ENCODE measurements at places on chromosomes 11 and 22.

DNA sequence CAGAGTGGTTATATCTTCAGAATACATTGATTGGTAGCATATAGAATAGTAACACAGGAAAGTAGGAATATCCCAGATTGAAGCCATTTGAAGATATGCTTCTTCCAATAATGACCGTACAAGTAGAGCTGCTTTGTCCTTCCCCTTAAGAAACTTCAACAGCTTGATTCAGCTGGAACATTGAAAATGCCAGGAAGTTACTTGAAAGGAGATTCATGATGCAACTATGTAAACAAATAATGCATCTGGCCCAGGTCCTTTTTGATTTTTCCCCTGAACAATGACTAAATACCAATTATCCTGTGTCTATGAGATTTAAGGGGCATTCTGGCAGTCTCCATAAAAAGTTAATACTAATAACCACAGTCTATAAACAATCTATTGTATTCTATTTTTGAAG, 3.0 kb downstream of the DKK3 start:
- no peak for DNase-seq

- DNase-seq, result no peak
Measured at GRCh38 chr11:15947681-15948648, 408.4 kb downstream of the SOX6 start.

GRCh38 chr11:92340839-92341238, 116.2 kb downstream of the FAT3 start:
- DNase-seq, result no peak

- DNase-seq, result no peak
Measured at GRCh38 chr11:2093575-2094353, 45.4 kb downstream of the IGF2 start.

DNA sequence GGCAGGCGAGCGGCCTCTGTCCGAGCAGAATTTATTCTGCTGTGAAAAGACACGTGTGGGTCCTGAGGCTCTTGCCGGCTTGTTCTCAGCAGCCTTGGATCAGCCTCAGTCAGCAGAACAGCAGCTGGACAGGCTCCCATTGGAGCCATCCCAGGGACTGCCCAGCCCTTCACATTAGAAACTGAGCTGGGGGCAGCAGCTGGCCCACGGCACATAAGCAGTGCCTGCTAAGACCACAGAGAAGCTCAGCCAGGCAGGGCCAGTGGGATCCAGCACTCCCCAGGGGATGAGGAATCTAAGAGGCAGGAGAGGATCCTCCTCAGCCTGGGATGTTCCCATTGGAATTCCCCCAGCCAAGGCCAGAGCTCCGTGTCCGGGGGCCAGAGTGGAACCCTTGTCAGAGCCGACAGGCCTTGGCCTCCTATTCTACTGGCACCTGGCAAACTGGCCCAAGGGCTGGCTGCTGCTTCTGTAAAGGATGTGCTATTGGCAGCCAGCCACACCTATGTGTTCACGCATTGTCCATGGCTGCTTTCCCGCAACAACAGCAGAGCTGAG, 18.2 kb downstream of the RTN4R start:
- DNase-seq, result no peak

DNA sequence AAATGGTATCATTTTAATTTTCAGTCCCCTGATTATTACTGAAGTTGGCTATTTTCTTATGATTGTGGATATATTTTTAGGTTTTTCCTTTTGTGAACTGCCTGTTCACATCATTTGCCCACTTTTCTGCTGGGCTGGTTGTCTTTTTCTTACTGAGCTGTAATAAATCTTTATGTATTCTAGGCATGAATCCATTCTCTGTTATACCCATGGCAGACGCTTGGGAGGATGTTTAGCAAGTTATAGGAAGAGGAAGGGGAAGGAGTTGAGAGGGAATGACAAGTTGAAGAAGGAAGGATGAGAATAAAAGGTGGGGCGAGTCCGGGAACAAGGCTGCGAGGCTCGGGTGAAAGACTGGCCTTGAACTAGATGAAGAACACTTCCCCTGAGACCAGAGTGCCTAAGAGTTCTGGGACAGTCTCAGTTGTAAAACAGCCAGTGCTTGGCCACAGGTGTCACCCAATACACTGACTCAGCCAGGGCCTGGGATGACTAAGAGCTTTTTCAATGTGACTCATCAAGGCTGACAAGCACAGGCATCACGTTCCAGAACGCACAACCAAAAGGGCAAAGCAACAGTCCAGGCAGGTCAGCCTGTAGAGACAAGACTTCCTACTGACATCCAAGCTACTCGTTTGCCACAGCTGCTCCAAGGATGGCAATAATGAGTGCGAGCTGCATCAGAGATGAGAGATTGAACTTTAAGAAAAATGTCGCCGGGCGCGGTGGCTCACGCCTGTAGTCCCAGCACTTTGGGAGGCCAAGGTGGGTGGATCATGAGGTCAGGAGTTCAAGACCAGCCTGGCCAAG, 35.2 kb downstream of the LRFN4 start:
- DNase-seq, result peak; percentile 96

GRCh38 chr11:38305682-38306081, 1707.6 kb upstream of the RAG2 start:
- no peak for DNase-seq

- DNase-seq, result no peak
Measured at GRCh38 chr11:33479231-33479630, 221.4 kb downstream of the C11orf91 start.

- no peak for DNase-seq
Measured at GRCh38 chr11:104343578-104343977, 179.6 kb upstream of the PDGFD start.

- DNase-seq, result no peak
Measured at GRCh38 chr22:48238284-48238915, 1476.0 kb downstream of the TBC1D22A start.

DNA sequence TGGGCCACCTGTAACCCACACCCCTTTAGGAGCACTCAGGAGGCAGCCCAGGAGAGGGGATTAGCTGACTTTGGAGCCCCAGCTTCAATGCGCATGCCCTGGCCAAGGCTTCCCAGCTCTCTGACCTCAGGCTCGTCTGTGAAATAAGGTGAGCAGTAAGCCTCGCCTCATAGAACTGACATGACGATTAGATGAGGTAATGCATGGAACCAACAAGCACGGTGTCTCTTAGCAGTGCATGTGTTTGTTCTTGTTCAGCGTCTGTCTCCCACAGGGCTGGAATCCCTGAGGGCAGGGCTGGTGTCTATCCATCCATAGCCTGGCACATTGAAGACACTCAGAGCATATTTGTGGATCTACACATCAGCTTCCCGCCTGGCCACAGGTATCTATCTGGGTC, 415.4 kb downstream of the MN1 start:
- peak; percentile 94 for DNase-seq

DNA sequence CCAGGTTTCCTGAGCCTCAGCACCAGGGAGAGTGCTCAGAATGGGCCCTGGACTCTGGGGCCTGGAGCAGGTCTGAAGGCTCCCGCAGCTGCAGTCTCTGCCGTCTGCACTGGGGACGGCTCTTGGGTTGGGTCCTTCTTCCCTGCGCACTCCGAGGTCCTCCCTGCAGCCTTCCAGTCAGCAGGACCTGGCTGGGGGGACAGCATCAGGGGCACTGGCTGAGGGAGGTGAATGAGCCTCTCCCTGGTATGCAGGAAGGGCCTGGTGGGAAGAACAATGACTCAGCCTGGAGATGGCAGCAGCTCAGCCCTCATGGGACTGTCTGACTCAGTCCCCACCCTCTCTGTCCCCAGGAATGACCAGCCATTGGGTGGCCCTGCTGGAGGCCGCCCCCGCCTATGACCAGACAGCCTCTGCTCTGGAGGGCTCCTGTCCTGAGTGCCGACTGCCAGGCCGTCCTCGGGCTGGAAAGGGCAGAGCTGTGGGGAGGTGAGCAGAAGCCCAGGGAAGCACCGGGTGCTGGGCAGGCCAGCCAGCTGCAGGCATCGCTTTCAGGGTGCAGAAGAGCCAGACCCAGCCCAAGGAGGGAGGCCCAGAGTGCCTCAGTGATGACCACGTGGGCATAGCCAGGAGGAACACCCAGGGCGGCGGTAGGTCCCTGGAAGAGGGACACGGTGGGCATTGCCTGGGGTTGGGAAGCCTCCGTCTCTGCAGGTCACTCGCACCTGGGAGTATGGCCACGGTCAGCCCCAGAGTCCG, 455.0 kb downstream of the BRD1 start:
- DNase-seq, result no peak

- DNase-seq, result no peak
Measured at GRCh38 chr11:41982975-41983374, 523.5 kb upstream of the LRRC4C start.

DNA sequence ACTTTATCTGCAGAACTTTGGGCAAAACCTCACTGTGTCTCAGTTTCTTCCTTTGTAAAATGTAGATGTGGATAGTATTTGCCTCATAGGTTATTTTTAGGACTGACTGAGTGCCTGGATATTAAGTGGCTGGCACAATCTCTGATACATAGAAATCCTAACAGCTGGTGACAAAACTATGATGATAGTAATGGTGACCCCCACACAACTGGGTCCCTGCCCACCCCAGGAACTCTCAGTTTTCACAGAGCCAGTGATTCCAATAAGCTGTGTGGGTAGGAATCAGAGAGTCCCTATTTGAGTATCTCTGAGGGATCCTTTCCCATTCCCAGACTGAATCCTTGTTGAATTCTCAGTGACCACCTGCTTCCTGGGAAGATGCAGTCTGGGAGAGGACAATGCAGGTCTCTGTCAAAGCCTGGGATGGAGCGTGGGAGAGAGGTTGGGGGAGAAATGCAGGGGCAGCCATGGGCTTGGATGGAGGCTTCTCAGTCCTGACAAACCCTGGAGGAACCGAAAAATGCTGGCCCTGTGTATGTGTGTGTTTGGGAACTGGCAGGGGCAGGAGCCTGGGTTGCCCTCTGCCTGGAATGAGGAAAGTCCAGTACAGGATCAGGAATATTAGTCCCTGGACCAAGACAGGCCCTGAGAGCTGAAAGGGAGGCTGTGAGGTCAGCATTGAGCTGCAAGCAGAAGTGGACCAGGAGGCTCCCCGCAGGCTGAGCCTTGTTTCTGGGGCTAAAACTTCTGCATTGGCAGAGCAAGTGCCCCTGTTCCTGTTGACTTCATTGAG, 6.1 kb upstream of the P2RY6 start:
- DNase-seq, result no peak

GRCh38 chr11:83819931-83820549, 533.9 kb upstream of the CCDC90B start:
- DNase-seq, result no peak

- DNase-seq, result no peak
Measured at GRCh38 chr11:63882555-63883242, 34.3 kb downstream of the RCOR2 start.

DNA sequence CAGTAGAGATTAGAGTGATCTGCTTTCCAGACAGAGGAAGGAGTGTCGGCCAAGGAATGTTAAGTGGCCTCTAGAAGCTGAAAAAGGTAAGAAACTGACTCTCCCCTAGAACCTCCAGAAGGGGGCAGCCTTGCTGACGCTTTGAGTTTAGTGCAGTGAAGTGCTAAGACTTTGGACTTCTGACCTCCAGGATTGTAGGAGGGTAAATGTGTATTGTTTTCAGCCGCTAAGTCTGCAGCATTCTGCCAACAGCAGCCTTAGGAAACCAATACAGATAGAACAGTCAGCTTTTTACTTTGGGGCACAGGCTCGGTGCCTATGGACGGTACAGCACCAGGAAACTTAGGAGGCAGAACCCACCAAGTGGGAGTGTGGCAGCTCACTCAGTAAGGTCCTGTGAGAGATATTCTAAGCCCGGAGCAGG, 3.6 kb upstream of the TBC1D22A start:
- peak; percentile 44 for DNase-seq

DNA sequence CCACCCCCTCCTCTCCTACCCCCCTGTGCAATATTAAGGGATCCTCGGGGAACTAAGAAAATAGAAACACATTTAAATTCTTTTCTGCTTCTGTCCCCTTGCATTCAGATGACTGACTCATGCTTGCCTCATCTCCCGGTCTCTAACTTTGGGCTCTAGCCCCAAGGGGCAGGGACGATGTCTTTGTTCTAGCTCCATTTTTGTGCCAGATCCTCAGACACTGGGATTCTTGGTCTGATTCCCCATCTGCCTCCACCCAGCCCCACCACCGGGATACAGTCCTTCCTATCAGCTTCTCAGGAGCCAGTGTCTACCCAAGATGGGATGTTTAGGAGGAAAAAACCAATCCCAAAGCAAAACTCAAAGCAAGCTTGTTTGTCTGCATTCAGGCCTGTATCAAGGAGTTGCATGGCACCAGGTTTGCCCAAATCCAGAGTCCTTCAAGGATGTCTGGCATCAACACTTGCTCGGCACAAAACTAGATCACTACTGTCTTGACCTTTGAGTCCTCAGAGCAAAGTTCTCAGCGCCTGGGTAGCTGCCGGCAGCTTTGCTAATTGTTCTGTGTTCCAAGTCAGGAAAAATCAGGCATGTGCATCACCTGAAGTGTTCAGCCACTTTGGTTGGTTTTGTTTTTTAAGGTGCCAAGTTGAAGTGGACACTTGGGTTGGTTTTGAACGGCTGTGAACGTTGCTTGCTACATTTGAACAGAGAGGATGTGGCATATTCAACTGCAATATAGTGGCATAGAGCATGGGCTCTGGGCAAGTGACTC, 212.8 kb downstream of the DSCAML1 start:
- no peak for DNase-seq

GRCh38 chr11:93340223-93340622, 9.7 kb downstream of the DEUP1 start:
- DNase-seq, result no peak

DNA sequence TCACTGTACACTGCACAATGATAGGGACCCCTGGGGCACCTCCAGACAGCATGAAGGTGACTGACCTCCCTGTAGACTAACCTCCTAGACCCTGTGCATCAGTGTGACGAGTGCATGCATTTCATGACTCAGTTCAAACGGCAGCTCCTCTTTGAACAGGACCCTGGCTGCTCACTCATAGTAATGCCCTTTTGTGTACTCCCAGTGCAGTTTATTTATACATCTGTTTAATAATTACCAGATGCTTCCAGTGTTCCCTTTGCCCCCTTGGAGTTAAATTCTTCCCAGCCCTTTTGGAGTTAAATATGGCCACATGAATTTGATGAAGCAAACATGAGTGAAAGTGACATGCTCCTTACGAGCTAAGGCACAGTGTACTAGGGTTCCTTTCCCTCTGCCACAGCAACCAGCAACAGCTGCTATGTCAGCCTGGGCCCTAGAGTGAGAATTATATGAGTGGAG, 72.4 kb downstream of the PANX1 start:
- DNase-seq, result no peak

DNA sequence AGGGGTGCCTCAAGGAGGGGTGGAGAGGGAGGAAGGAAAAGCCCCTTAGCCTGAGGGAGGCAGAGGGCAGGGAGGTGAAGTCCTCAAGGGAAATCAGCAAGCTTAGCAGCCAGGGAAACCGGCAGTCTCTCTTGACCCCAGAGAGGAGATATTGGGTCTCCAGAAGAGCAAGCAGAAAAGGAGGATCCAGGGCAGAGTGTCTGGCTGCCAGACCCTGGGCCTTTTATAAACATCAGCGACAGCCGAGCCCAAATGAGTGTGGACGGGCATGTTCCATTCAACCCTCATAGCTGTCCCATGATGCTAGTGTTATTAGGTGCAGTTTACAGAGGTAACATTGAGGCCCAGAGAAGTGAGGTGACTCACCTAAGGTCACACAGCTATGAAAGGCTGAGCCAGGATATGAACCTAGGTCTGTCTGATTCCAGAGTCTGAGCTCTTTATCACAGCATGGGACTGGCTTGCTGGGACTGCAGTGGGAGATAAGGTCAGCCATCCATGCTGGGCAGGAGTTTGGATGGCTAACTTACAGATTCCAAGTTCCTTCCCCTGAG, 9.3 kb downstream of the PRDM11 start:
- no peak for DNase-seq

- no peak for DNase-seq
Measured at GRCh38 chr22:11307998-11308397, 4220.0 kb upstream of the OR11H1 start.

- DNase-seq, result no peak
Measured at GRCh38 chr11:13120691-13121090, 111.6 kb downstream of the RASSF10 start.

Measured in keratinocyte (primary cell).